ENCODE measurements at places on chromosomes 3 and 15.

GRCh38 chr3:147618691-147619090 is 209.5 kb downstream of the ZIC1 start:
- DNase-seq, result no peak

DNA sequence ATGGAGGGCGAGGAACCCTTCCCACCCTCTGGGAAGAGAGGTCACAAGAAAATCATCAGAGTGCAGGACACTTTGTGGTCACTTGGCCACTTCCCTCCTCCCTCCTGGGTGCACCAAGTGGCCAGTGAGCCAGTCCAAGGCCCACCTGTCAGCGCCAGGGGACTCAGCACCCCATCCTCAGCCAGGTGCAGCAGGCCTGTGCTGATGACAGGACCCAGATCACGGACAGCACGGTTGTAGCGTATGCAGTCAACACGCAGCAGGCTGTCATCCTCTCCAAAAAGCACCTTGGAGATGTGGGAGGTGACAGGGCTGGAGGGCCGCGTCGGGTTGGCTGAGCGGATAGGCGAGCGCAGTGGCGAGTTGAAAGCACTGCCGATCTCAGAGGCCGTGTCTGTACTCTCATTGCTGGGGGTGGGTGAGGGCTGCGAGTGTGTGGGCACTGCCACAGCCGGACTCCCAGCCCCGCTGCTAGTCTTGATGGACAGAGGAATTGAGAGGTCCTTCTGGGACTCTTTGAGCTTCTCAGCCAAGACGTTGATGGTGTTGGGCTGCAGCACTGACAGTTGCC is 41.5 kb downstream of the SEMA3G start:
- no peak for DNase-seq

- DNase-seq, result no peak
These were observed 216.0 kb upstream of the ZBTB20 start for GRCh38 chr3:115363071-115363470.

DNA sequence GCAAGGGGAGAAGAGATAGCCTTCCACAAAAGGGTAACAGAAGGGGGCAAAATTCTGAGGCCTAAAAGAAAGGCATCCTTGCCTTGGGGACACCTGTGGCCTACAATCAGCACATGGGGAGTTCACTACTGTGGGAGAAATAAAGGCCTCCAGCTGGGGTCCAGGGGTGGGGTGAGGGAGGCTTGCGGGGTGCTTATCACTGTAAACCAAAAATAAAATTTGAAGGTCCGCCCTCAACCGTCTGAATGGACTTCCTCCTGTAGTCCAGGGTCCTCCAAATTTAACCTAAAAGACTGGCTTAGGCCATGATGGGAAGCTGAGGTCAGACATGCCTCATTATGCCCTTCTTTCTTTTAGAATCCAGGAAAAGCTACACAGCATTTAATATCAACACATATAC is 2.1 kb upstream of the POLR2M start:
- DNase-seq, result no peak

DNA sequence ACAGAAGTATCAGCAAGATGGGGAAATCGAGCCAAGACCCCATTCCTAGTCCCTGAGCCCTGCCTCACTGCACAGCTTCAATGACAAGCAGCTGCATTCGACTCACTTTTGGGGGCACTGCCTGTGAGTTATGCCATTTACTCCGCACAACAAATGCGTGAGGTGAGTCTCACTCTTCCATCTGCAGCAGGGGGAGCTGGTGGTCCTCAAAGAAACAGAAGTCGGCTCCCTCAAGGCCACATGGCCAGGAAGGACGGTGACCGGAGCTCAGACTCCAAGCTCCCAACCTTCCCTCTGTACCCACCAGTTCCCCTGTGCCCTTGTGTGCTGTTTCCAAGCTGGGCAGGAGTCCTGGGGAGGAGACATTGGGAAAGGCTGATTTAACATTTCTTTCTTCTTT is 127.7 kb upstream of the IQSEC1 start:
- no peak for DNase-seq

GRCh38 chr15:64634576-64635498 is 140.6 kb downstream of the RBPMS2 start:
- no peak for DNase-seq

- DNase-seq, result no peak
These were observed 7.5 kb downstream of the RNF111 start for GRCh38 chr15:58994906-58995453.

All from NCI-H187 treated with DMSO at 0.1 percent for 48 hours (cell line).